ENCODE measurements at places on chromosomes 5 and 9.

DNA sequence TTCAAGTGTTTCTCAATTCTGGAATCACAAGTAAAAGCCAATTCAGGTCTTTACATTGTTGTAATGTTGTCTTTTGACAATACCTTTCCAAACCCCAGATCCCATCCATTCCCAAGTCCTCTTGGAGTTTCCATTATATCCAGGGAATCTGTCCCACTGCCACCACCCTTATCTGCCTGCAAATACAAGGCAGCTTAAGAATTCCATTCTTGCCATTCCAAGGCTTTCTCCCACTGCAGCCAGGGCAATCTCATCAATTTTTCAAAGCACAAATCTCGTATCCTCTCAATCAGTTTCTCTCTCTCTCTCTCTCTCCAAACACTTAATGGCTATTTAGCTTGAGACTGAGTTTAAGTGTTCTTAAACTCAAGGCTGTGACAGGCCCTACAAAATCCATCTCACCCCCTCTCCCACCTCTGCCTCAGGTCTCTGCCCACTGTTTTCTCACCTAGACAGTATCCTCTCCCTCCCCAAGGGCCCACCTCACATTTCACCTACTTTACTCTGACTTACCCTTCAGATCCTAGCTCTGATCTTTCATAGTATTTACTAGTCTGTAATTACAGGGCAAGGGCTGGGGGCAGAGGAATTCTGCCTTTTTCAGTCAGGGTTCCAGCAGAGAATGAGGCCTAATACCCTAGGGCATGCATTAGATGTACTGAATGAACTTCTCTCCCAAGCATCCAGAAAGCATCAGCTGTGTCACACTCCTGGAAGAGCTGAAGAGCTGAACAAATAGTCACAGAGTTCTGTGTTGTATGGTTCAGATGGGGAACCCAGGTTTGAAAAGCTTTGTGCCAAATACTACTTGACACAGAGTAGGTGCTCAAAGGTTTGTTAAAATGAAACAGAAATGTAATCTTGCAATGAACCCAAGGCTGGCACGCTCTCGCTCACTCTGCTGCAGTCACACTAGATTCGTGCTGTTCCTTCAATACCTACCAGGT, 46.0 kb downstream of the RAPGEF1 start:
- no peak for DNase-seq

DNA sequence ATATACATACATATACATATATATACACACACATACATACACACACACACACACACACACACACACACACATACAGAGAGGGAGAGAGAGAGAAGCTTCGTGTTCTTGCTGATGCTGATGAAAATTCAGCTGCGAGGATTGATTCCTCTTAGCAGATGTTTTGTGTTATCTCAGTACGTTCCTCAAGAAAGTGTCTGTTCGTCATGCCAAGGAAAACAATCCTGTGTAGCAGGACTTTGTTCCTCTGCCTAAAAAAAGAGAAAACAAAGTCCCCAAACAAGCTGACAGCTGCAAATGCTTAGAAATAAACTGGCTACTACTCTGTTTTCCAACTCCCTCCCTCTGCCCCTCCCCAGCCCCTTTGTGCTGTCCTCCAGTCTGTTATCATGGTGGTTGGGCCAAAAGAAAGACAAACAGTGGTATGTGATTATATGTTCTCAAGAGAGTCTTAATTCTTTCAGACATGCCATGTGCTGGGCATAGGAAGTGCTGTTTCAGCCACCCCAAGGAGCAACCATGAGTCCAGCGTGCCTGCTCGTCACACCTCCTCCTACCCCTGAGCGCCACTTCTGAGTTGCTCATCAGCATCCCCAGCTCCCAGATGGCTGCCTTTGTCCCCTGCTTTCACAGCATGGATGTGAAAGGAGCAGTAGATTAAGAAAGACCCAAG, 71.5 kb upstream of the EQTN start:
- no peak for DNase-seq

GRCh38 chr9:18855656-18856055, 177.4 kb downstream of the SAXO1 start:
- no peak for DNase-seq

DNA sequence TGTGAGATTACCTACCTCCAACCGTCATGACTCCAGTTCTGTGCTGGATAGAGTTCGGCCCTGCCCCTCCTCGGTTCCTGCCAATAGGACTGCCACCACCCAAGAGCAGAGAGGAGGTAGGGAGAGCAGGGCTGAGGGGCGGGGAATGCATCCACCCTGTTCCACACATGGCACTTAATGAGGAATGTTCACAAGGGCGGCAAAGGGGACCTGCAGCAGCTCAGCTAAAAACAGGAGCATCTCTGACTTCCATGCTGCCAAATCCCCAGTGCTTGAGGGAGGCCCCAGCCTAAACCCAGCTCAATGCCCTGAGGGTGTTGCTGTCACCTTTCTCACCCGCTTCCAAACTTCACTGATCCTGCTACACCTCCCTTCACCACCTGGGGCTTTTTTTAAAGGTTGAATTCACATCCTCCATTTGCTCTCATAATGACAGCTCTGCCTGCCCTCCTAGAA, 7.8 kb upstream of the DELE1 start:
- DNase-seq: no peak

GRCh38 chr5:132498152-132498551, 7.6 kb upstream of the IRF1 start:
- no peak for DNase-seq

GRCh38 chr5:42878041-42878440, 66.3 kb upstream of the SELENOP start:
- DNase-seq: no peak

- DNase-seq: no peak
Measured at GRCh38 chr5:168939887-168940544, 360.8 kb upstream of the PANK3 start.

GRCh38 chr9:123406691-123407216, 50.8 kb downstream of the CRB2 start:
- no peak for DNase-seq

GRCh38 chr9:73611032-73611431, 459.4 kb downstream of the ANXA1 start:
- no peak for DNase-seq

GRCh38 chr5:18098691-18099090, 464.4 kb downstream of the TAF11L14 start:
- DNase-seq: no peak

DNA sequence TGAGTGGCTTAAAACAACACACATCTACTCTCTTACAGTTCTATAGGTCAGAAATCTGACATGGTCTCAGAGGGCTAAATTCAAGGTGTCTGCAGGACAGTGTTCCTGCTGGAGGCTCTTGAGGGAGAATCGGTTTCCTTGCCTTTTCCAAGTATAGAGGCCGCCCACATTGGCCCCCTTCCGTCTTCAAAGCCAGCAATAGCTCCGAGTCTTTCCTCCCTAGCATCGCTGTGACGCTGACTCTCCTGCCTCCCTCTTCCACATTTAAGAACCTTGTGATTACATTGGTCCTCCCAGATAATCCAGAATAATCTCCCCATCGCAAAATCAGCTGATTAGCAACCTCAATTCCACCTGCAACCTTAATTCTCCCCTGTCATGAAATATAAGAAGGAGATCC, 81.3 kb upstream of the IER5L start:
- DNase-seq: no peak

- no peak for DNase-seq
Measured at GRCh38 chr5:159319832-159320231, 10.5 kb downstream of the IL12B start.
